ENCODE measurements at places on chromosomes 7 and 10. TPM values are rescaled to one million over a fixed set of nuclear protein-coding genes. Genes with fewer than 3 reads are reported as not detected.

Gene ANKRD2
- total RNA-seq = 0.36 TPM

Gene TMEM140
- 0.72 TPM for total RNA-seq

Gene LRRD1
- total RNA-seq = under 0.01 TPM

Gene TMEM178B
- total RNA-seq = under 0.01 TPM

Gene GUSB
- 12.9 TPM for total RNA-seq

Gene DYNC1I1
- total RNA-seq = not detected

Gene PDLIM1
- total RNA-seq = 27.5 TPM

Gene KLHDC10
- 34.2 TPM for total RNA-seq

Gene LFNG
- 1.4 TPM for total RNA-seq

Gene LRRC61
- total RNA-seq = not detected

Gene LAMB4
- total RNA-seq = under 0.01 TPM

Gene GIMAP5
- not detected for total RNA-seq

Gene EBLN1
- not detected for total RNA-seq

Gene SPDYE5
- not detected for total RNA-seq

Gene GPR146
- total RNA-seq = 0.83 TPM

Gene PTN
- total RNA-seq = 61.7 TPM

Gene NRG3
- not detected for total RNA-seq

Gene TLX1
- total RNA-seq = not detected

Gene NHLRC2
- 15.3 TPM for total RNA-seq

Gene ADD3
- 212 TPM for total RNA-seq

Gene SGCE
- 36.4 TPM for total RNA-seq

Gene ODAD2
- 1.1 TPM for total RNA-seq
